ENCODE measurements at places on chromosomes 11 and 22.

- no peak for DNase-seq
Observed at GRCh38 chr22:21958360-21959273, 6.0 kb upstream of the PPM1F start.

GRCh38 chr22:41676134-41676533 lies 12.5 kb downstream of the SNU13 start:
- DNase-seq: no peak

GRCh38 chr11:12674936-12675696 lies 895 bp downstream of the TEAD1 start:
- DNase-seq: no peak

GRCh38 chr11:77697865-77698264 lies 60.3 kb upstream of the CLNS1A start:
- DNase-seq: no peak

- no peak for DNase-seq
Observed at GRCh38 chr22:36391638-36392037, 3.9 kb upstream of the MYH9 start.

DNA sequence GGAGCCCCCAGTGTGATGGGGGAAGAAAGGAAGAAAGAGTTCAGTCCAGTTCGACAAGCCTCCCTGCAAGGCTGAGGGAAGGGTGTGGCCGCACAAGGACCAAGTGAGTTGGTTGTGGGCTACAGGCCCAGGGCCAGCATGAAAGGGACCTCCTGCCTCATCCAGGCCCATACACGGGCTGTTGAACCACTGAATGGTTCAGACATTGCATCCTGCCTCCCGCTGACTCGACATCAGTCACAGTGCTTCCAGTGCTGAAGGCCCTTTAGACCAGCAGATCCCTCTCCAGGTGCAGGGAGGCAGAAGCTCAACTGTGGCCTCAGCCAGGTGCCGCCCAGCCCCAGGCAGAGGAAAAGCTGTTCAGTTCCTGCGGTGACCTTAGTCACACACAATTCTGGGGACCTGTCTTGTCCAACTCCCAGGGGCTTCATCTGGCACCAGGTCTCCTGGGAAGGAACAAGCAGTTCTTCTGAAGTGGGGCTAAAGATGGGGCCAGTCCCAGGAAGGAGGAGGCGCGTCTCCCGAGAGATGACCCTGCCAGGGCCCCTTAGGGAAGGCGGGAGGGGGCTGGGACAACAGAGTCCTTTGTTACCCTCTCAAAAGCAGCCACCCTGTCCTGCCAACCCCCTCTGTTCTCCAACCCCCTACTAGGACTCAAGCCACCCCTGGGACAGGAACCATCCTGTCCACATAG lies 6.6 kb downstream of the ARRB1 start:
- DNase-seq: no peak

- no peak for DNase-seq
Observed at GRCh38 chr22:49480896-49481658, 346.6 kb downstream of the BRD1 start.

DNA sequence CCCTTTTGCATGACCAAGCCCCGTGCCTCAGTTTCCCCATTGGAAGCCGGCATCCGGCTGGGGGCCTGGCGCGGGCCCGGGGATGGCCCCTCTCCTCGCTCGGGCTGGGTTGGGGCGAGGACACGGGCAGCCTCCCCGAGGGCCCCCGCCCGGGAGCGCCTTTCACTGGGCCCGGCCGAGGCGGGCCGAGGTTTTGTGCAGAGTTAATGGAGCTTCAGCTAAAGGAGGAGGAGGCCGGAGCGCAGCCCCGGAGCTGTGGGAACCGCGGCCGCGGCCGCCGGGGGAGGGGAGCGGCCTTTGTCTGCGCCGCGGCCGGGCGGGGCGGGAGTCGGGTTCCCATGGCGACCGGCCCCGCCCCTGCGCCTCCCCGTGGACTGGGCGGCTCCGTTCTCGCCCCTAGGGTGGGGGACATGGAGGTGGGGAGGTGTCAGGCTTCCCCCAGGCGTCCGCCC lies 1.4 kb upstream of the MAPK11 start:
- peak; percentile 43 for DNase-seq

- no peak for DNase-seq
Observed at GRCh38 chr11:6452219-6452618, 11.4 kb upstream of the HPX start.

DNA sequence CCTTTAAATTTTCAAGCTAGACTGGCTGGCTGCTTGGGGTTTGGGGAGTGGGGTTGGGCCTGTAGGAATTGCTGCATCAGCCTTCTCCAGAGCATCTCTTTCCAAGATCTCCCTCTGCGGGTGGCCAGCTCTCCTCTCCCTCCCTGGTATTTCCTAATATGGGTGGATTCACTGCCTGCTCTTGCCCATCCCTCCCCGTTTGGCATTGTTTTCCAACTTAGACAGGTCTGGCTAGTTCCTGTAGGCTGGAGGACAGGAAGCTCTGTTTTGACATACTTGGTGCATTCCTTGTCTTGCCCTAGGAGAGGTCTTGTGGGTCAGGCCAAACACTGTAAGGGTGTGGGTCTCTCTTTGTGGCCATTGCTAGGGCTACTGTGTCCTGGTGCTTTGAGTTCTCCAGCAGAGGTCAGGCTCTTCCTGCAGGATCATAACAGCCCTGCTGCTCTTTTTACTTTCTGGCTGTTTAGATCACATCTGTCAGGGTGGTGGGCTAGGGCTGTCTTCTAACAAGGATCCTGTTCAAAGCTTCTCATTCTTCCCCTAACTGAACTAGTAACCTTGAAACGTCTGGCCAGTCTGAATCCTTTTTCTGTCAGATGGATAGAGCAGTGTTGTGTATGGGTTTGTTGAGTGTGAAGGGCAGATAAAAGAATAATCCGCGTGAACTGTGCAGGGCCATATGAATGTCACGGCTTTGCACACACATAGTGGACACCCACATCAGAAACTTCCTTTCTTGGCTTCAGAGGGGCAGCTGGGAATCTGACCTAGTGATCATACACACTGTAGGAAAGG lies 18.3 kb upstream of the MICALL1 start:
- no peak for DNase-seq

DNA sequence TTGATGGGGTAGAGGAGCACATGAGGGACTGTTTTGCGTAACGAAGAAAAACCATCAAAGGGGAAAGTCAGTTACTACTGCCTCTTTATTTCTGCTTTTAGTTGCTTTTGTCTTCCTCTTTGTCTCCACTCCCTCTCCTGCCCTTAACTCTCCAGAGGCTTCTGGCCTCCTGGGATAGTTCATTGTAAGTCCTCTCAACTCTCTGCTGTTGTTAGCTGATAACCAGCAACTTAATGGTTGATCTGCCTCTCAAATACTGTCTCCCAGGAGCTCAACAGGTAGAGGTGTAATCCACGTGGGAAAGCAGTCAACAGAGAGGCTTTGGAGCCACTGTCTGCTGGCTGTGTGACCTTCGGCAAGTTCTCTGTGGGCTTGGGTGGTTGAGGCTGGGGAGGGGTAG lies 47.3 kb downstream of the CCDC81 start:
- no peak for DNase-seq

GRCh38 chr11:63869171-63869591 lies 30.3 kb downstream of the MARK2 start:
- DNase-seq: no peak

GRCh38 chr11:98771791-98772190 lies 249.0 kb upstream of the CNTN5 start:
- no peak for DNase-seq

GRCh38 chr11:100445231-100445735 lies 241.8 kb upstream of the ARHGAP42 start:
- DNase-seq: no peak

DNA sequence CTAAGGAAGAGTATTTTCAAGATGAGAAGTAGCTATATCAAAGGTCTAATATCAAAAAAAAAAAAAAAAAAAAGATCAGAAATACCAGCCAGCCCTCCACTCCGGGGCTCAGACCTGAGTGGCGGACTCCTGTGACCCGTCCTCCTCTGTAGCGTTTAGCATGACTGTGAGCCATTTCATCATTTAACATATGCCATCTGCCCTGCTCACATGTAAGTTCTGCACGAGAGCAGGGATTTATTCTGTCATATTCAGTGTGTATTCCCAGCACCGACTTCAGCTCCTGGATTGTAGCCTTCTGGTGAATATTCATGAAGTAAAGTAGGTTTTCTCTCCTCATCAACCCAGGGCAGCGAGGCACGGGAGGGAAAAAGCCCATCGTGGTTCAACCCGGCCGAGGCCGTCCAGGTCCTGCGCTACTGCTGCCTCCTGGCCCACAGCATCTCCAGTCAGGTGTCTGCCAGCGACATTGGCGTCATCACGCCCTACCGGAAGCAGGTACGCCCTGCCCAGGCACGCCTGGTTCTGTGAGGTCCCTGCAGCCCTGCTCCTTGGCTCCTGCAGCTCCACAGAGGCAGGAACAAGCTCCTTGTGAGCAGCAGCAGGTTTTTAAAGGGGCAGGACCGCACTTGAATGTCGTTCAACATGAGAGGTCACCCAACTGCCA lies 12.7 kb upstream of the PANX2 start:
- no peak for DNase-seq
